ENCODE measurements at places on chromosomes 1 and 21. TPM values are rescaled to one million over a fixed set of nuclear protein-coding genes. Genes with fewer than 3 reads are reported as not detected.

DNA sequence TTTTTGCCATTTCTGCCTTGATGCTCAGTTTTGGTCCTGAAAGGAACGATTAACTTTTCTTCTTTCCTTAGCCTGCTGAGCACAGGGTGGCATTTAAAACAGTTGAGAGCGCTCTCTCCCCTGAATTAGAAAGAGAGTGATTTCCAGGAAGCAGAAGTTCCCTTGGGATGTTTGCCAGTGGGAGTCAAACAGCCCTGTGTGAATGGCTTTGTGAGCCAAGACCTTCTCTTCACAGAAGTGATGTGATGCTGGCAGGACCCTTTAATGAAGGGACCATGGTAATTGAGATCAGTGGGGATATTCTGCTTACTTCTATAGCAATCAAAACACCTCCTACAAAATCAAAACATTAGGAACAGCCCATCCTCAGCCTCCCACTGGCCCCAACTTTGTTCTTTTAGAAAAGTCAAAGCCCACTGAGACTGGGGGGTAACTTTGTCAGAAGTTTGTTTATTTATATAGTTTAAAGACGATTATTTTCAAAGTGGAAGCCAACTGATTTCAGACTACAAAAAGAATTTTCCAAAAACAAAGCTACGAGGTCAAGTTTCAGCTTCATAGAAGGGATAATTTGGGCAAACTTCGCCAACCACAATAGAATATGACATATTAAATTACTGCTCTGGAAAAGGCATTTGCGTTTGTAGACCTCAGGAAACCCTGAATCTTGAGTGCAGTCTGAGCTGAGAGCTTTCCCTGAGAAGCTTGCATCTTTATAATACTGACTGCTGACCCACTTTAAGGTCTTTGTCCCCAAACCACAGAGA is 122.7 kb downstream of the GABPA start:
- no peak for DNase-seq
- no peaks in the 10 kb centered on the region for H3K36me3 ChIP-seq
- H3K27ac ChIP-seq: no peak overlapping the region
- no peak overlapping the region for H3K4me3 ChIP-seq
- no peaks in the 10 kb centered on the region for H3K27me3 ChIP-seq

GRCh38 chr1:99996951-99997350 is 27.2 kb downstream of the SLC35A3 start:
- no peaks in the 10 kb centered on the region for H3K4me1 ChIP-seq
- no peak for DNase-seq
- peaks cover 18% of the 10 kb centered on the region for H3K36me3 ChIP-seq

SPRR1A gene
- total RNA-seq: not detected

DNA sequence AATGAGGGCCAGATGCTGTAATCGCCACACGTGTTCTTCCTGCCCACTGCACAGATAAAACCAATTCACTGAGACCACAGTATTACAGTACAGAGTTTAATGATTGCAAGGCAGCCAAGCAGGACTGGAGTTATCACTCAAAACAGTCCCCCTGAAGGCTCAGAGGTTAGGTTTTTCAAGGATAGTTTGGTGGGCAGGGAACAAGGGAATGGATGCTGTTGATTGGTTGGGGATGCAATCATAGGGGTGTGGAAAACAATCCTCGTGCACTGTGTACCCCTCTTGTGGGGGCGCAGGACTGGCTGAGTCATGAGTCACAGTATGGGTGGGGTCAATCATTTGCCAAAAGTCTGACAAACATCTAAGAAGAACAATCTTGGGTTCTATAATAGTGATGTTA is 12.4 kb upstream of the USP1 start:
- H3K27me3 ChIP-seq: no peaks in the 10 kb centered on the region
- H3K36me3 ChIP-seq: no peaks in the 10 kb centered on the region
- no peak overlapping the region for H3K27ac ChIP-seq
- peaks cover 6% of the 10 kb centered on the region for H3K4me1 ChIP-seq
- no peak for DNase-seq
- H3K4me3 ChIP-seq: no peak overlapping the region

KIF21B gene
- total RNA-seq: 0.35 TPM

DNA sequence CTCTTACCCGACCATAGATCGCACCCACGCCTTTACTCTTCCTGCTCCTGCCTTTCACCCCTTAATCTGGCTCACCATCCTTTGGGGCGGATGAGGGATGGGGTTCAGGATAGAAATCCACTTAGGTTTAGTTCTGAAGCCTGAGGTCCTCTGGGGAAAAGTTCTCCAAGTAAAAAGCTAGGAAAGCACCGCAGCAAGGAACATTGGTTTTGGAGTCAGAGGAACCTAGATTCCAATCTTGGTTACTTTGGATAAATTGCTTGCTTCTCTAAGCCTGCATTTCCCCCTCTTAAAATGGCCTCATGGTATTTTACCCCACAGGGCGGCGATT is 988 bp upstream of the ASAP3 start:
- no peaks in the 10 kb centered on the region for H3K36me3 ChIP-seq
- no peaks in the 10 kb centered on the region for H3K27me3 ChIP-seq
- DNase-seq: no peak

TDRD10 gene
- 1.7 TPM for total RNA-seq
